Breast epithelium (tissue), 4 donors: ENCODE measurements at places on chromosomes 6 and 20. TPM values are rescaled to one million over a fixed set of nuclear protein-coding genes. Genes with fewer than 3 reads are reported as not detected.

Gene MOCS1
- total RNA-seq = 78.9 TPM

Gene PTCHD4
- total RNA-seq = 1.6 TPM

Gene TRAPPC3L
- not detected for total RNA-seq

Gene KIF25
- total RNA-seq = 0.66 TPM

Gene UBE3D
- 13.5 TPM for total RNA-seq

Gene NNAT
- 9.7 TPM for total RNA-seq

Gene SLC17A2
- total RNA-seq = not detected

GRCh38 chr6:163080228-163080627 is 334.3 kb upstream of the QKI start:
- no peak for DNase-seq

DNA sequence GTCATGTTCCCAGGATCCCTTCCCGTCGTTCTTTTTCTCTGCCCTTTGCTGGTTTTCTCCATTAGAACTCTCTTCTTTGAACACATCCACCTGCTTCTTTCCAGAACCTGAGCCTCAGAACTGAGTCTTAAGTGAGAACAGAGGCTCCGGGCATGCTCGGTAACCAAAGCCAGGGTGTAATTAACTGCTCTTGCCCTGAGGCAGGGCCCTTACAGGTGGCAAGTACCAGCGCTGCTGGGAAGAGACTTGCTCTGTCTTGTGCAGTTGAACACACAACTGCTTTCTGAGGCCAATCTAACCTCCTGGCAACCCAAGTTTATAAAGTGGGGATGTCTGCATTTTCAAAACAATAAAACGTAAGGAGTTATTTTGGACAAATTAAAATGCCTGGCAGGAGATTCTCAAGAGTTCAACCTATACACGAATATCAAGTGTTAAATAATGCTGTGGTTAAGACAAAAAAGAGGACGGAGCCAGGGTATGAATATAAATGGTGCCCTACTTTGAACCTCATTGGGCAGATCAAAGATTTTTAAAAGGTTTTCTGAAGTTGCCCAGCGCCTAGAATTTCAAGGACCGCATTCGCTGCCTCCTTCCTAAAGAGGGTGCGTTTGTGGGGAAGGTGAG is 12.4 kb upstream of the DEK start:
- DNase-seq = no peak

- DNase-seq = no peak
Observed at GRCh38 chr6:139855671-139856311, 481.3 kb upstream of the CITED2 start.

DNA sequence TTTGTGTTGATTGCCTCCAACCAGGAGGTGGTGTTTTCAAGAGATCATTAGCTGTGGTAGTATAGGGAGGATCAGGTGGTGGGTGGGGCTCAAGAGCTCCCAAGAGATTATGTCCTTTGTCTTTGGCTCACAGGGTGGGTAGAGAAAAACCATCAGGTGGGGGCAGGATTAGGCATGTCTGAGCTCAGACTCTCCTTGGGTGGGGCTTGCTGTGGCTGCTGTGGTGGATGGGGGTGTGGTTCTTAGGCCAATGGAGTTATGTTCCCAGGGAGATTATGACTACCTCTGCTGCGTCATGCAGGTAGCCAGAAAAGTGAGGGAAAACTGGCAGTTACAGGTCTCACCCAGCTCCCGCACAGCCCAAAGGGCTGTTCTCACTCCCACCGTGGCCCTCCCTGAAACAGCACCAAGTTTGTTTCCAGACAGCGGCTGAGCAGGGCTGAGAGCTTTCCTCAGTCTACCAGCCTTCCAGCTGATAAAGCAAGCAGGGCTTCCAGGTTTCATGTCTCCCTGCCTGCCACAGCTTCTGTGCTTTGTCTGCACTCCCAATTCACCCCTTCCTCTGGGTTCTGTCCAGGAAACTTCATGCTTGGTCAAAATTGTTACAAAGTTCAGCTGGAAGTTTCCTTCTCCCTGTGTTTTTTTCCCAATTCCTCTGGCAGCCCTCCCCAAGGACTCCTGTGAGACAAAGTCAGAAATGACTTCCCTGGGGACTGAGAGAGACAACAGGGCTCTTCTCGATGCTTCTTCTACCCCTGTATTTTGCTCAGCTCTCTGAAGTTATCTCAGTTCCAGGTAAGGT is 481.1 kb upstream of the MAN1A1 start:
- DNase-seq = no peak

GRCh38 chr20:46014517-46015396 is 6.0 kb downstream of the MMP9 start:
- DNase-seq = no peak

GRCh38 chr6:113350461-113350860 is 506.7 kb upstream of the MARCKS start:
- DNase-seq = no peak

- DNase-seq = no peak
Observed at GRCh38 chr20:3239867-3240775, 1.1 kb upstream of the SLC4A11 start.

DNA sequence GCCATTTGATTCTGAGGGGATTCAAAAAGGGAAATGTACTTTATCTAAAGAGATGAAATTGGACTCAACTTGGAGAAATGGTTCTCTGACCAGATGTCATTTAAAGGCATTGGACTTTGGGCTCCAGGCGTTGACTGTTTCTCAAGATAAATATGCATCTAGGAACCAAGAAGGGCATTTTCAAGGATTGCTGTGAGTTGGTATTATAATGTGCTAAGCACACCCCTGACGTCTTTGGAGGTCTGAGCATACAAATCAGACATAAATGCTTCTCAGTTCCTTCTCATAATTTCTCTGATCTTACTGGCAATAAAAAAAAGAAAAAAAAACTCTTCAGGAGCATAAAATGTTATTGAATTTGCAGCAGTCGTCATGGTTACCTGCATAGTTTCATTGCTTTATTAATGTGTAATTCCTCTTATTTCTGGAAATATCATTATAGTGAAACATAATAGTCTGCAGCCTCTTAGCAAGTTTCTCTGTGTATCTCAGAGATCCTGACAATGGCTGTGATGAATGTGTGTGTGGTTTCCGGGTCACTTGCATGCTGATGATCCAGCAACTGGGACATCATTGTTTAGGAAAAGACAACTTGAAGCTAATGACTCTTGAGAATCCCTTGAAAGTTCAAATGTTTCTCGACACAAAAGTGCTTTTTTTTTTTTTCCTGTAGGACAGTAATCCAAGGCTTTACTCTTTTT is 136.0 kb downstream of the AIG1 start:
- DNase-seq = no peak

GRCh38 chr6:21157186-21157929 is 436.2 kb upstream of the SOX4 start:
- DNase-seq = no peak

DNA sequence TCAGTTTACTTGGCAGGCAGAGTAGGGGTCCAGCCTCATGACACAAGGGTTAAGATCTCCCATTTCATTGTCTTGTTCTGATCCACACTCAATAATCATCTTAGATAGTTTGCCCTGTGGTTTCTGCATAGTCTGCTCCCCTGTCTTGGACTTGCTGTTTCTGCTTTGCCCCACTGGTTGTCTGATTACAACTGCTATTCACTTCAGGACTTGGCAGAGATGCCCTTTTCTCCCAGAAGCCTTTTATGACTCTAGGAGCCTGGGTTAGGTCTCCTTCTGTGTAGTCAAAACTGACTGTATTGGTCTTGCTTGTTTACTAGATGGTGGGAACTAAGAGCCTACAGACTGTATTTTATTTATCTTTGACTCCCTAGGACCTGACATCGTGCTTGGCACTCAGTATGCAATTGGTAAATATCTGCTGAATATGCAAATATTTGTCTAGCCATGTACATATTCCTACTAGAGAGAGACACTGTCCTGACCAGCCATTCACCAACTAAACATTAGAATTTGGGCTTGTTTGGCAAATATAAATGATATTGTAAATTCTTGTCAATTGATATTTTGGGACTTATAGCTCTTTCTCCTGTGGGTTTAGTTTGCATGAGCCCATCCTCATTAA is 165.9 kb upstream of the KCNK16 start:
- DNase-seq = no peak

DNA sequence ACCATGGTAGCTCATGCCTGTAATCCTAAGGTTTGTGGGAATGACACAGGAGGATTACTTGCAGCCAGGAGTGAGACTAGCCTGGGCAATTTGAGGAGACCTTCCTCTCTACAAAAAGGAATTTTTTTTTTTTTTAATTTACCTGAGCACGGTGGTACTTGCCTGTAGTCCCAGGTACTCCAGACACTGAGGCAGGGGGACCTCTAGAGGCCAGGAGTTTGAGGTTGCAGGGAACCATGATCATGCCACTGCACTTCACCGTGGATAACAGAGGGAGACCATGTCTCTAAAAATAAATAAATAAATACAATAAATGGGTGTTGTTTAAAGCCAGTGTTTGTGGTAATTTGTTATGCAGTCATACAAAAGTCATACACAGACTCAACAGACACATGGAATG is 2.4 kb upstream of the HLA-F start:
- no peak for DNase-seq

DNA sequence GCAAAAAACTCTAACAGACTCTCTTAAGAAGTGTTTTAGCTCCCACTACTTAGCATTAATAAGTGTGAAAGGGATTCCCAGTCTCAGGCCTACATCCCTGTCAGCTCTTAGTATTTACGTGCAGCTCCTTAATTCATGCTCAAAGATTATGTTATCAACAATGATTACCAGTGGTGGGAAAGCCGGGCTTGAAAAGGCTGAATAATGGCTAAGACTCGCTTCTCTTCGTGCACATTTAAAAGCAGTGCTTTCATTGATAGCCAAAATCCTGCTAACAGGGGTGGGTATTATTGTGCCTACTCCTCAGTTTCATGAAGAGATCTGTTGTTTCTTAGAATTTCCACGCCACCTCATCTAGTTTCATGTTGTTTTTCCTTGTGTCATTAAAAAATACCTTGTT is 518.8 kb downstream of the GRIK2 start:
- no peak for DNase-seq

DNA sequence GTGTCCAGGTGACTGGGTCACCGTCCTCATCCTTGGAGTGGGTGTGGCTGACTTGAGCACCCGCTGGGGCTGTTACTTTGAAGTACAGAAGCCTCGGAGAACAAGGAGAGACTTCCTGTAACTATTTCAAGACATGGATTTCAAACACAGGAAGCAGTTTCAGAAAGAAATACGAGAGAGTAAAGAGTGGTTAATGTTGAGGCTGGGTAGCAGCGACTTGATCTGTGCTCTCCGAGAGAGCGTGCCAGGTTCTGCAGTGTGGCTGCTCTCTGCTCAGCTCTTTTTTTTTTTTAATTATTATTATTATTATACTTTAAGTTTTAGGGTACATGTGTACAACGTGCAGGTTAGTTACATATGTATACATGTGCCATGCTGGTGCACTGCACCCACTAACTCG is 17.5 kb upstream of the EFCAB8 start:
- no peak for DNase-seq

GRCh38 chr20:35329435-35330139 is 37.4 kb upstream of the FAM83C start:
- no peak for DNase-seq

- no peak for DNase-seq
Observed at GRCh38 chr6:111721753-111722154, 116.1 kb upstream of the TRAF3IP2 start.

GRCh38 chr6:46933751-46934150 is 12.0 kb upstream of the ADGRF5 start:
- no peak for DNase-seq

DNA sequence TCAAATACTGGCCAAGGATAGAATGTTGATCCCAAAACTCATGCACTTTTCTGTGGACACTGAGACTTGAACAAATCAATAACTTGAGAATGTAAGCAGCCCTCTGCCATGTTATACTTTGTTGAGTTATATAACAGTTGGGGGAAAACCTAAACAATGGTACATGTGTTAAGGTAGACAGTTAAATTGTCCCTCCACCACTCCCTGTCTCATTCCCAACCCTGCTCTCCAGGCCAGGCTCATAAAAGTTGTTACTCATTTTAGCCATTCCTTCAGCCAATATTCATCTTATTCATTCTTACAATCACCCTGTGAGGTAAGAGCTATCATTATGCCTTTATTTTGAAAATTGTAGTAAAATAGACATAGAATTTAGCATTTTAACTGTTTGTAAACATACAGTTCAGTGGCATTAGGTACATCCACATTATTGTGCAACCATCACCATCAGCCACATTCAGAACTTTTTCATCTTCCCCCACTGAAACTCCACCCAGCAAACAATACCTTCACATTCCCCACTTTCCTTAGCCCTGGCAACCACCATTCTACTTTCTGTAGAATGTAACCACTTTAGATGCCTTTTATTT is 38.2 kb upstream of the IER3 start:
- no peak for DNase-seq

DNA sequence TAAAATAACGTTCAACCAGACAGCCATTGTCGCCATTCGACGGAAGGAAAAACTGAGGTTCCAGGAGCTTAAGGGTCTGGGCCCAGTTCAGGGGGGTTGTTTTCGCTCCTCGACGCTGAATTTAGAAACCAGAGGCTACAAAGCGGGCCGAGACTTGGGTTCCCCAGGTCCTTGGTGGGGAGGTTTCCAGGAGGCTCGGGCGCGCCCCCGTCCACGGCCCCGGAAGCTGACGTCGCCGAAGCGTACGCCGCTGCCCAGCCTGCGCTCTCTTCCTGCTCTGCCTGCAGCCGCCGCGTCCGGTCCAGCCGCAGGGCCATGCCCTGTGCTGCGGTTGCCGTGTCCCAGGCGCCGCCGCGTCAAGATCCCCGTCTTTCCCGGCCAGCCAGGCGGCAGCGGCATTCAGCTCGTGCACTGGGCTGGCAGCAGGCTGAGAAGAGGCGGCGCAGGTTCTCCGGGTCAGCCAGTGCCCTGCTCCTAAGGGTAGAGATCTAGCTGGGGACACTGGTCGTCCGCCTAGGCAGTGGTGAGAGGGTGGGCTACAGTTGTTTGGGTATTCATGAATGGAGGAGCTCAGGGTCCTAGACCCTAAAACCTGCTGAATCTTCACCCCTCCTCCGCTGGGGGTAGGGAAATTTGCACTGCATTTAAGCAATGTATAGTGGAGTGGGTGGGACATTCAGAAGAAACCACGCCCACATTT is 901 bp upstream of the TRIM26 start:
- DNase-seq = peak; percentile 80

- no peak for DNase-seq
Observed at GRCh38 chr20:57013217-57013616, 253.2 kb downstream of the BMP7 start.

GRCh38 chr20:15256676-15257568 is 919.5 kb upstream of the FLRT3 start:
- DNase-seq = no peak

GRCh38 chr6:1960486-1961142 is 284.8 kb downstream of the GMDS start:
- no peak for DNase-seq

- DNase-seq = no peak
Observed at GRCh38 chr6:17289630-17290061, 8.5 kb downstream of the RBM24 start.

- no peak for DNase-seq
Observed at GRCh38 chr6:15389765-15390723, 144.2 kb downstream of the JARID2 start.

- DNase-seq = no peak
Observed at GRCh38 chr20:10986586-10986985, 312.8 kb upstream of the JAG1 start.
